Uterus (tissue), 4 donors: ENCODE measurements at places on chromosomes 7 and 10. TPM values are rescaled to one million over a fixed set of nuclear protein-coding genes. Genes with fewer than 3 reads are reported as not detected.

Gene HOXA4
- total RNA-seq: 0.14 TPM

Gene CDNF
- total RNA-seq: 9.1 TPM

Gene NUTM2B
- total RNA-seq: 1.3 TPM

GRCh38 chr7:114916261-114916892 lies 5.5 kb upstream of the MDFIC start:
- DNase-seq: no peak

- DNase-seq: peak; percentile 39
Observed at GRCh38 chr10:125016123-125016522, 74.2 kb downstream of the ZRANB1 start.
